ENCODE measurements at places on chromosomes 3 and 15.

- no peak for DNase-seq
Measured at GRCh38 chr3:42118762-42119361, 27.7 kb downstream of the TRAK1 start.

DNA sequence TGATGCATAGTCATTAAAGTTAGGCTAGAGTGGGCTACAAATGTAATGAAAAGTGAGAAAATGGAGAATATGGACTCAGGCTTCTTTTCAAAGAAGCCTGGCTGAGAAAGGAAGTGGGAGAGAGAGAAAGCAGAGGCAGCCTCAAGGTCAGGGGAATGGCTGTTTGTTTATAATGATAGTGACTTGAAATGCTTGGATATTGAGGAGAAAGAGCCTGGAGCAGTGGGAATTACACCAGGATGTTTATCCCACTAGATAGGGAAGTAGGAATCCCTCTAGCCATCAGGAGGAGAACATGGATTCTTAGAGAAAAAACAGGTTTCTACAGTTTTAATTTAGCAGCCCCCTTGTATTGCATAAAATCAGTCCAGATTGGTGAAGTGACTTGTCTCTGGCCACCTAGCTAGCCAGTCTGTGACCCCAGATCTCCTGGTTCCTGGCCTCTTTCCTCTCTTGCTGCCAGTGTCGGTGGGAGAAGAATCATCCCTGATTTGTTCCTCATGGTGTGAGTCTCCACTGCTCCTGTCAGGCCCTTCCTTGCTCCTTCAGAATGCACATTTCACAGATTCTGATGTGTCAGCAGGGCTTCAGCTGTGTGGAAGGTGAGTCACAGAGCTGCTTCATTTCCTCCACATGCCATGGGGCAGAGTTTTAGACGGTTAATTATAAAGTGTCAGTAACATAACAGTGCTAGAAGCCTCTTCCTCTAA, 32.9 kb downstream of the SEMA6D start:
- no peak for DNase-seq

DNA sequence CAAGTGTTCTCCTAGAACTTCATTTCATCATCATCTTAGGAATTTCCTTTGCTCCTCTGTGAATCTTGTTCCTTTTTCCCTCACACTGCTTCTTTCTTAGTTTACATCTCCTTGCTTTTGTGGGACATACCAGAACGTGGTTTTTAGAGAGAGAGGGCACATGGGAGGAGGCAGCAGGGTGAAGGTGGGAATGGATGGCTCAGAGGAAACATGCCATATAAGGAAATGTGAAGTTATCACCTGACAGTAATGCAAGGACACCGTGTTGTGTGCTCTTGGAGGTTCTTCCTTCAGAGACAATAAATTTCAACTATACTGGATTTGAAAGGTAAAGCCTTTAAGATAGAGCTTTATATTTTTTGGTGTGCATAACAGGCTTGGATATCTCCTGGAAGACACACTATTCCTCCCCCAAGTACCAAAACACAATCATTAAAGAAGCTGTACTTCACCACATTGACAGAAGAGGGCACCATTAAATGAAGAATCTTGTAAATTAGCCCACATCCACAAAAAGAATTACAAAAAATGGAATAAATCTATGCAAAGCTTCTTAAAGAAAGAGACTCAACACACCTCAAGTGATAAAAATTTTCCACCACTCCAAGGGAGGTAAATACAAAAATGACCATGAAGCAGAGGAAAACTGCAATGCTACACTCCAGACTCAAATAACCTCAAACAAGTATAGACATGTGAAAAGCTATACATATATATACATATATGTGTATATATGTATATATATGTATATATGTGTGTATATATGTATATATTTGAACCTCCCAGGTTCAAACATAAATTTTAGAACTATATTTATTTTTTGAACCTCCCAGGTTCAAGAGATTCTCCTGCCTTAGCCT, 26.1 kb downstream of the RPL39L start:
- no peak for DNase-seq

DNA sequence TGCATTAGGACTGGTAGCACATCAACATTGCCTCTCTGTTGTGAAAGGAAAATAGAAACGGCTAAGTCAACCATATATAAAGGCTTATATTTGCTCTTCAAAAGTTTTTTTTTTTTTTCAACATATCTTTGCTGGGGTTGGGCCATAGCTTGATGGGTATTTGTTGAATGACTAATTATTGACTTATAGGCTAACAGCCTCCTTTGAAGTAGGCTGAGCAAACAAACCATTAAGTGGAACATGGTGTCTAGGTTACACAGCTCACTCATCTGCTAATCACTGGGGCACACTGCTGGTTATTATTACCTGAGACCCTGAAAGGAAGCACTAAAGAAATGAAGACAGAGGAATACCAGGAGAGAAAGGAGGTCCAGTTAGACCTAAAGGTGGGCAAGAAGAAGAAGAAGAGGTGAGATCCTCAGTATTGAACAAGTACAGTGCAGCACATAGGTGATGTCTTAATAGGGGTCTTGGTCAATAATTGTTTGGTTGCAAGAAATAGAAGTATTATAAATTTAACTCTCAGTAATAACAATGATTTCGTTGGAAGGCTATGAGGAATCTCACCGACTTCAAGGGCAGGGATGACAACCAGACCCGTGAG, 139.4 kb downstream of the RPLP1 start:
- DNase-seq = no peak

GRCh38 chr15:60568301-60568742, 89.4 kb upstream of the ICE2 start:
- DNase-seq = no peak

GRCh38 chr3:16425398-16426028, 88.0 kb downstream of the RFTN1 start:
- no peak for DNase-seq

GRCh38 chr15:75114796-75115195, 86.9 kb upstream of the C15orf39 start:
- DNase-seq = peak; percentile 67

DNA sequence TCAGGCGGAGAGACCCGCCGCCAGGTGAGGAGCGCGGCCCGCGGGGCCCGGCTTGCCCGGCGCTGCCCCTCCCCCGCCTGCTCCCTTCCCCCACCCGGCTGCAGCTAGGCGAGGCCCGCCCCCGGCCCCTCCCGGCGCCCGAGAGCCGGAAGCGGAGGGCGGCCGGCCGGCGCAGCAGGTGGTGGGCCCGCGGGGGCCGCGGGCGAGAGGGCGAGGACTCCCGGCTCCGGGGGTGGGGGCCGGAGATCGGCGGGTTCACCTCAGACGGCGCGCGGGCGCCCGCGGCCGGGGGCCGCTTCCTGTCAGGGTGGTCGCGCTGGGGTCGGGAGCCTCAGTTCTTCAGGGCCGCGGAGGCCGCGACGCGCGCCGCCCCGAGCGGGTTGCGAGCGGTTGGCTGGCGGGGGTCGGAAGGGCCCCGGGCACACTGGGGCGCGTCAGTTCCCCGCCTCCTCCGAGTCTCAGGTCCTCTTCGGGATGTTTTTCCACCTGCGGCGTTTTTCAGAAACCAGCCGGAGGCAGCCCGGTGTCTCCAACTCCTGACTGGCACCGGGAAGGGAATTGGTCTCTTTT, 395 bp downstream of the ZFAND6 start:
- DNase-seq = peak; percentile 70

- no peak for DNase-seq
Measured at GRCh38 chr3:57675530-57675929, 17.3 kb downstream of the DENND6A start.

- DNase-seq = no peak
Measured at GRCh38 chr3:193991666-193992424, 144.1 kb upstream of the HES1 start.

GRCh38 chr3:46082849-46083248, 55.6 kb upstream of the XCR1 start:
- DNase-seq = no peak

GRCh38 chr3:78873641-78874040, 894.2 kb downstream of the ROBO1 start:
- DNase-seq = no peak

DNA sequence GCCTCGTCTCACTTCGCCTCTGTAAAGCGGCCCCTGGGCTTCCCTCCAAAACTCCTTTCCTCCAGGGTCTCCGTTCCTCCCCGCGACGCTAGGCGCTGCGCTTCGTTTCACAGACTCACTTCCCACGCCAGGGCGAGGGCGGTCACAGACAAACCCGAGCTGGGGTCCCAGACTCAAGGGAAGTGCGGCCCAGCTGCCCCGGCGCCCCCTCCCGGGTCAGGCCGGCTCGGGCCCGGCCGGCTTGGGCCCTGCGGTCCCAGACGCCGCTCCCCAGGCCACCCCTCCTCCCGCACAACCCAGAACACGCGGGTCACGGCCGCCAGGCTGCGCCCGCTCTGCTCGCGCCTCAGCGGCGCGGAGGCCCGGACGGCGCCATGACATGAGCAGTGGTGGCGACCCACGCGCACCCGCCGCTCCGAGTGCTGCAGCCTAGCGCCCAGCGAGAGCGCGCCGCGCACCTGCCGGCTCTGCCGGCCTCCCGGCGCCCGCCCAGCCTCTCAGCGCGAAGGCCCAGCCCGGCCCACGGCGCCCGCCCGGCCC, 547 bp downstream of the NUP210 start:
- peak; percentile 37 for DNase-seq

- DNase-seq = no peak
Measured at GRCh38 chr15:100263721-100264455, 77.9 kb downstream of the ADAMTS17 start.

DNA sequence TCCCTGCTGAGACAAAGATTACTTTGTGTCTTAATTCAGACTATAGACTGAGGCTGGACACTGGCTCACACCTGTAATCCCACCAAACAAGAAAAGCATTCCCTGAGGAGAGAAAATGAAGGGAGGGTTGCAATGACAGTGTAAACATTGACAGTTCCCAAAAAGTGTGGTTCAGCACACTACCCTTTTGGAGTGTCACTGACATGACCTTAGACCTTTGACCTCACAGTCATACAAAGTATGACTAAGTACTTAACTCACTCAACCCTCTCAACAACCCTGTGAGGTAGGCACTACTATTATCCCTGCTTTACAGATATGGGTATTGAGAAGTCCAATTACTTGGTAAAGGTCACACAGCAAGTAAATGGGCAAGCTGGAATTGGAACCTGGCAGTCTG, 341.7 kb downstream of the LRRC3B start:
- no peak for DNase-seq

- no peak for DNase-seq
Measured at GRCh38 chr3:14758297-14758696, 60.5 kb upstream of the FGD5 start.

DNA sequence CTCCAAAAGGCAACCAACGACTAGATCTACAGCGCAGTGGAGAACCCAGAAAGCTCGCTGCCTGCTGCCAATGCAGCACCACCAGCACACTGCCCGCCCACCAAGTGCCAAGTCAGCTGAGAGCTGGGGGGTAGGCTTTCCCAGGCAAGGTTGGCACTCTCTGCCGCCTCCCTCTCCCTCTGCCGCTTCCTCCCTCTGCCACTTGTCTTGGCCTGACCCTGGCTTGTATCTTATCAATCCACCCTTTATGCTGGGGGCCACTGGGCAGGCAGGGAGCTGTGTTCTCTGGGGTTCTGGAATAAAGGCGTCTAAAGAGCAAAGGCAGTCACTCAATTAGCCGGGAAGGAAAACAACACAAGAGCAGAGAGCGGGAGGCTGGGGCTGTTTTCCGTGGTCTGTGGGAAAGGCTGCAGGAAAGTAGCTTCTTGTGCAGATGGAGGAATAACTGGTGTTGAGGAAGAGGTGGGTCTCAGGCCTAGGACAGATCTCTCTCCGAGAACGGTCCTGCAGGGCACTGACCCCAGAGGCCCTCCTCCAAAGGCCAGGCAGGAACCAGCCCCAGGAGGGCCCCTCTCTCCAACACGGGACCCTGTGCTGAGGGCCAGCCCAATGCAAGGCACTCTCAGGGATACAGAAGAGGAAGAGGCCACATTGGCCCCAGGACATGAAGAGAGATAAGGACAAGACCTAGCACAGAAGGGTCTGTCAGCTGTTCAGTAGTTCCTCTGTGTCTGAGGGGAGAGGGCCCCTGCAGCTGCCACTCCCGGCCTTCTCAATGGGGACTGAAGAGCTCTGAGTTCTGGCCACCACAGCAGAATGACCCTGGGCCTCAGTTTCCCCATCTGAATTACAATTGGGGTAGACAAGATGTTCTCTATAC, 30.8 kb downstream of the ACSBG1 start:
- peak; percentile 42 for DNase-seq

GRCh38 chr3:23748398-23749110, 57.2 kb upstream of the UBE2E1 start:
- no peak for DNase-seq

DNA sequence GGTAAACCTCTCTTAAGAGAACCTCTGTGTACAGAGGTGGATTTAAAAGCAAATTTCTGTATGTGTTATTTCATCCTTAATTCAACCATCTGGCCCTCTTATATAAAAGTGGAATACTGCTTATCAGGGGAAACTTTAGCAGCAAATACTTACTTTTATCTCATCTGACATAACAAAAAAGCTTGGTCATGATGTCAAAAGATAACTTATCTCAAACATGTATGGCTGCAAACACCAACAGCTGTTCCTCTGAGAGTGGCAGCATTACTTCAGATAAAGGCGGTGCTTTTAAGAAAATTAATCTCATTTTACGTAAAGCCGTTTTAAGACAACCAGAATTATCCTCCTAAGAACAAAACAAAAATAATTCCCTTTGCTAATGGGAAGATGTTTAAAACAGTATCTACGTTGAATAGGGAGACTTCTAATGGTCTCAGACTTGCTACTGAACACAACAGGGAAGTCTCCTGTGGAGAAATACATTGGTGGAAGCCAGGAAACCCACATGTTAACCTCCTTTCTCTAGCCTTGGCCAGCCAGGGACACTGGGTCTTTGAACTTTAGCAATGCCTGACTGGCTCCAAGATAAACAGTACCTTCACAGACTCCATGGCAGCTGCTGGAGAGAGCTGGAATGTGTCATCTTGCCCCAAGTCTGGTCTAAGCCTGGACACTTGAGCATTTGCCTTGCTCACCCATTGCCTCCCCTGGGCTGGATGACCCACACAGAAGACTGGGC, 18.1 kb downstream of the ARRDC4 start:
- DNase-seq = peak; percentile 80

- DNase-seq = no peak
Measured at GRCh38 chr3:56998076-56998529, 62.4 kb upstream of the SPATA12 start.

Data from adrenal gland (tissue), 19 donors.